ENCODE measurements at places on chromosomes 7 and 10. TPM values are rescaled to one million over a fixed set of nuclear protein-coding genes. Genes with fewer than 3 reads are reported as not detected.
A peak's percentile ranks its signal among the peaks of the same experiment; 100 is the strongest.

DNA sequence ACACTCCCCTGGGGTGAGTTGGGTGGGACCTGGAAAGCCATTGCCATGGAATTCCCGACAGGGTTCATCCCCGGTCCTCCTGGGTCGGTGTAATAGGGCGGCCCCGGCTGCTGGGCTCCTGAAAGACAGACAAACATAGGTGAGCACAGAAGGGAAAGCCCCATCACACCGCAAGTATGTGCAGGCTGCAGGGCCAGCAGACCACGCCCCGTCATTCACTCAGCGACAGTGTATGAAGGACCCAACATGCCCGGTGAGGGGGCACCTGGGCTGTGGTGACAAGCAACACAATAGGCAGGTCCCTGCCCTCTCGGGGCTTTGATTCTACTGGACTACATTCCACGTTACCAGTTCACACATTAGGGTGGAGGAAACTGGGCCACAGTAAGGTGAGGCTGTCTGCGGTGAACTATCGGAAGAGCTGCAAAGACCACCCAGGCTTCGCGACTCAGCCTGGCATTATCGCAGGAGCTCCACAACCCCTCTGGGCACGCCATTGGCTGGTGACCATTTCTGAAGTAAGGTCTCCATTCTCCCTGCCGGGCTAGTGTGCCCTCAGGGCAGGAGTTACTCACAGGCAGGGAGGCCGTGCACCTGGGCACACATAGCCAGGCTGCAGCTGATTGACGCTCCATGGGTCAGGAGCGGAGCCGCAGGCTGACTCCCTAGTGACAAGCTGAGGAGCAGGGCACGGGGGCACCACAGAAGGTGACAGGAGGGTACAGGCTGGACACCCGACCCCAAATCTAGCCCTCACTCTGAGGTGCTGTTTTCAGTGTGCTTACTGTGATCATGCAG is 99.2 kb downstream of the VOPP1 start:
- H3K4me3 ChIP-seq, result no peak overlapping the region
- H3K36me3 ChIP-seq, result peaks cover 3% of the 10 kb centered on the region
- H3K27me3 ChIP-seq, result no peaks in the 10 kb centered on the region
- DNase-seq, result no peak
- no peaks in the 10 kb centered on the region for H3K4me1 ChIP-seq
- H3K27ac ChIP-seq, result no peak overlapping the region

DNA sequence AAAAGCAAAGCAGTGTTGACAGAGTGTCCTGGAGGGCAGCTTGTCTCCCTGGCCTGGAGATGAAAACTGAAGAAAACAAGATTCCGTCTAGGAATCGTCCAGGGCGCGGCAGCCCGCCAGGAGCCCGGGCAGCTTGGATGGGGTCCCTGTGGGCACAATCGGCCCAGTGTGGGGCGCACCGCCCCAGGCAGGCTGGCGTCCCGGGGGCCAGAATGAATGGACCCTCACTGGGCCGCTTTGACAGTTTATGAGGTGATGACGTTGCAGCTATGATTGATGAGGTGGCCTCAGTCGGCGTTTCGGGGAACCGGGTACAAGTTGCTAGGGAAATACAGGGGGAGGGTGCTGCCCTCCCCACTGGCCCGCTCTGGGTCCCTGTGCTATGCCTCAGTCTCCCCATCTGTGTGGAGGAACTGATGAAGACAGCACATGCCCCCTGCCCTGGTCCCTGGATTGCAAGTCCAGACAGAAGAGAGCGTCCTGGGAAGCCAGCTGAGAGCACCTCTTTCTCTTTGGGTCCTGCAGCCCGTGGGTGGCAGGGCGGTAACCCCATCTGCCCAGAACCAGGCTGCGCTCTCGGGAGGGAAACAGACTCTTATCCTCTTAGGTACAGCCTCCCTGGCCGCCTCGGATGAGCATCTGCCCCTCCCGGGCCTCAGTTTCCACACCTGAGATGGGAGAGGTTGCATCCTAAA is 131.3 kb downstream of the LHPP start:
- H3K4me3 ChIP-seq, result no peak overlapping the region
- no peak for DNase-seq
- no peak overlapping the region for H3K27ac ChIP-seq
- no peaks in the 10 kb centered on the region for H3K4me1 ChIP-seq
- peaks cover 20% of the 10 kb centered on the region for H3K27me3 ChIP-seq

The MYO3A gene
- not detected for polyA plus RNA-seq

The CNPY4 gene
- polyA plus RNA-seq, result 7.7 TPM

DNA sequence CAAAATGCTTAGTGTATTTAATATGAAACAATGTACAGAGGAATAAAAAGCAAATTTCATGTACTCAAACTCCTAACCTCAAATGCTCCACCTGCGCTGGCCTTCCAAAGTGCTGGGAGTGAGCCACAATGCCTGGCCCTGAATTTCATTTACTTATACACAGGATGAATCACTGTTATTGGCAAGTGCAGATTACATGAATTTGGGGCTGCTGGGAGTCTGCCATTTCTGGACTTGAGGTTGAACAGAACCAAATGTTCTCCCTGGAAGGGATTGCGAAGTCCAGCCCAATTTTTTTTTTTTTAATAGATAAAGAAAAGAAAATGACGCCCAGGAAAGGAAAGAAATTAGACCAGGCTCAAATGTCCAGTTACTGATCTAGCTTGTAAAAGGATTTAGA is 6.8 kb upstream of the CSTF2T start:
- H3K4me3 ChIP-seq, result no peak overlapping the region
- no peak overlapping the region for H3K27ac ChIP-seq
- no peak for DNase-seq

DNA sequence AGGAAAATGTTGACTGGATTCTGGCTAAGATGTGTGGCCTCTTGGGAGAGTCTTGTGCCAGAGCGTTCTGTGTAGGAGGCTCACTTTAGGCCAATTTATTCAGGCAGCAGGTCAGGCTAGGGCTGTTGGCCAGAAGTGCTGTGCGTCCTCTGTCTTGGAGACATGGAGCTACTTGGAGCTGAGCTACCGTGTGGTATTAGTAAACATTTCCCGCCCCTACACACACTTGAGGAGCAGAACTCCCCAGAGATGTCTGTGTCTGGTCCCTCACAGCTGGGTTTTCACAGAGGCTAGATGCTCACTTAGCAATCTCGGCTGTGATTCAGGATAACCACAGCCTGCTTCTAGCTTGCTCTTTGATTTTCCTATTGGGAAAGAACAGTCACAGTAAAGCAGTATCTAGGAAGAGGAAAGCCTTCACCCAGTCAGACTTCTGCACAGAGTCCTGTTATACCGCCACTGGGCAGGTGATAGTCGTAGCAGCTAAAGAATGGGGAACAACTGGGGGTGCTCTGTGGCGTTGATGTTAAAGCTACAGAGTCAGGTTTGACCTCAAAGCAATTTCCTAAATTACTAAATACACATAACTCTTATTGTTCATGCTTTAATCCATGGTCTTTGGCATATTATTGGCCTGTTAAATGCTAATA is 86.7 kb downstream of the MDFIC start:
- no peaks in the 10 kb centered on the region for H3K36me3 ChIP-seq
- no peaks in the 10 kb centered on the region for H3K27me3 ChIP-seq
- H3K4me1 ChIP-seq, result peaks cover 5% of the 10 kb centered on the region
- no peak overlapping the region for H3K4me3 ChIP-seq

- no peaks in the 10 kb centered on the region for H3K36me3 ChIP-seq
- H3K4me3 ChIP-seq, result no peak overlapping the region
- H3K27ac ChIP-seq, result no peak overlapping the region
- no peaks in the 10 kb centered on the region for H3K27me3 ChIP-seq
These were observed 764 bp upstream of the TCF7L2 start for GRCh38 chr10:112949143-112949823.

GRCh38 chr7:76273503-76273902 is 29.0 kb upstream of the HSPB1 start:
- H3K4me3 ChIP-seq, result no peak overlapping the region
- no peaks in the 10 kb centered on the region for H3K36me3 ChIP-seq
- no peaks in the 10 kb centered on the region for H3K4me1 ChIP-seq
- no peak for DNase-seq
- H3K27ac ChIP-seq, result no peak overlapping the region
- H3K27me3 ChIP-seq, result peaks cover 32% of the 10 kb centered on the region

DNA sequence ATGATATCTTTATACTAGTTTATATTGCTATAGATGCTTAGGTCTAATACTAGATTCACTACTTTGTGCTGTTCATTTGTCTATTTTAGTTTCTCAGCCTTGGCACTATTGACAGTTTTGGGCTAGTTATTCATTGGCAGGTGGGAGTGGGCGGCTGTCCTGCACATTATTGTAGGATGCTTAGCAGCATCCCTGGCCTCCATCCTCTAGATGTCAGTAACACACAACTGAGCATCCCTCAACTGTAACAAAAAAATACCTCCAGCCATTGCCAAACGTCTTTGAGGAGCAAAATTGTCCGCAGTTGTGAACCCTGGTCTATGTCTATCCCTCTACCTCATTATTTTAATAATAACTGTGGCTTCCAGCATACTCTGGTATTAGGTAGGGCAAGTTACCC is 34.4 kb upstream of the PNLIP start:
- no peaks in the 10 kb centered on the region for H3K27me3 ChIP-seq
- DNase-seq, result no peak
- no peak overlapping the region for H3K27ac ChIP-seq
- H3K36me3 ChIP-seq, result no peaks in the 10 kb centered on the region
- H3K4me3 ChIP-seq, result no peak overlapping the region
- no peaks in the 10 kb centered on the region for H3K4me1 ChIP-seq

DNA sequence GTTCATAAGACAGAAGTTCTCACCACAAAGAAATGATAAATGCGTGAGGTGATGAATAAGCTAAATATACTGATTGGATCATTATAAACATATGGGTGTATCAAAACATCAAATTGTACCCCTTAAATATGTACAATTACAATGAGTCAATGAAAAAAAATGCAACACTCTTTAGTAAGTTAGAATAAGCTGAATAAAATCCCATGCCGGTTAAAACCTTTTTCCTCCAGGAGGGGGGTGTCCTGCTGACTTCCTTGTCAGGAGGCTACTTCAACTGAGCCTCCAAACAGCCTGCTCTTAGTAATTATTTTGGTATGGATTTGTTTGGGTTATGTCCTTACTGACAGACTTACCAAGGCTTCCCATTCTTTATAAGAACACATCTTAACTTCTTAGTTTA is 649.1 kb downstream of the INHBA start:
- H3K4me1 ChIP-seq, result no peaks in the 10 kb centered on the region
- H3K36me3 ChIP-seq, result no peaks in the 10 kb centered on the region
- no peaks in the 10 kb centered on the region for H3K27me3 ChIP-seq
- no peak for DNase-seq

The CAPZA2 gene
- 150 TPM for polyA plus RNA-seq

- no peak within 1 kb of the TSS for H3K27ac ChIP-seq
- no peak for DNase-seq
- no peaks in the 10 kb centered on the region for H3K36me3 ChIP-seq
- H3K4me3 ChIP-seq, result no peak within 1 kb of the TSS
- peaks cover 90% of the 10 kb centered on the region for H3K27me3 ChIP-seq
These were observed at the start of gene SORCS3 for GRCh38 chr10:104641187-104641936. SORCS3 (plus strand) TSS chr10:104641290.

DNA sequence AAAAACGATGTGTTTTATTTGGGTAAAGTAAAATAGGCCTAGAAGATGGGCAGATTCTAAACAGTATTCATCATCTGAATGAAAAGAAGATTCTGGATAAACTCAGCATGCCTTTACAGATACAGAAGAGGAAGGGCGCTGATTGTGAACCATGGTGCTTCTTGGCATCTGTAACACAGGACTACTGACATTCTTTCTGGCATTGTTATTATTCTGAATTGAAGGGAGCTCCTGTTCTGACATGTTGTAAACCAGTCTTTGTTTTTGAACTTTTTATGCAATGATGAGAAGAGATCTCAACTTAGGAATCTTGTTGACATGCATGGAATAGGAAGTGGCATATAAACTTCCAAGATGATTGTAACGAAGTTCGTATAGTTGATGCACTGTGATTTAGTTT is 13.5 kb downstream of the RPA3 start:
- DNase-seq, result peak; percentile 15
- peaks cover 10% of the 10 kb centered on the region for H3K4me1 ChIP-seq
- H3K27ac ChIP-seq, result no peak overlapping the region
- no peaks in the 10 kb centered on the region for H3K27me3 ChIP-seq
- no peak overlapping the region for H3K4me3 ChIP-seq
- no peaks in the 10 kb centered on the region for H3K36me3 ChIP-seq

The UPK3BL1 gene
- 48.2 TPM for polyA plus RNA-seq

The ATOH7 gene
- polyA plus RNA-seq, result 0.04 TPM

The PALD1 gene
- polyA plus RNA-seq, result 0.72 TPM

DNA sequence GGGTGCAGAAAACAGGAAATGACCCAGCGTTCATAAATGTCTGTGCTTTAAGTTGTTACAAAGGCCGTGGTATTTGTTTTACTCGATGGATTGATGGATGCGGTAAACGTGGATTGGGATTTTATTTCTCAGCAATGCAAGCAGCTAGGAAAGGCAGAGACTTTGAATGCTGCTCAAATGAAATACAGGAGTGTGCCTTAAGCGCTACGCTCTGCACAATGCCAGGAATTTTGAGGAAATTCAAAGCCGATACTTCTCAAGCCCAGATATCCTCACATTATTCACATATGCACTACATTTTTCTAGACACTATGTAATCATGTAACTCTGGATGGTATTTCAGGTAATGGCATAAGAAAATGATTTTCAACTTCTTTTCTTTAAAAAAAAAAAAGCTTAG is 514.3 kb upstream of the ADARB2 start:
- no peak for DNase-seq
- no peaks in the 10 kb centered on the region for H3K27me3 ChIP-seq
- H3K4me3 ChIP-seq, result no peak overlapping the region

- no peak for DNase-seq
- no peaks in the 10 kb centered on the region for H3K36me3 ChIP-seq
- no peak overlapping the region for H3K4me3 ChIP-seq
- H3K27me3 ChIP-seq, result no peaks in the 10 kb centered on the region
- H3K27ac ChIP-seq, result no peak overlapping the region
- H3K4me1 ChIP-seq, result no peaks in the 10 kb centered on the region
These were observed 103.0 kb upstream of the PCGF5 start for GRCh38 chr10:91117505-91117904.

The DDX21 gene
- polyA plus RNA-seq, result 88.1 TPM

DNA sequence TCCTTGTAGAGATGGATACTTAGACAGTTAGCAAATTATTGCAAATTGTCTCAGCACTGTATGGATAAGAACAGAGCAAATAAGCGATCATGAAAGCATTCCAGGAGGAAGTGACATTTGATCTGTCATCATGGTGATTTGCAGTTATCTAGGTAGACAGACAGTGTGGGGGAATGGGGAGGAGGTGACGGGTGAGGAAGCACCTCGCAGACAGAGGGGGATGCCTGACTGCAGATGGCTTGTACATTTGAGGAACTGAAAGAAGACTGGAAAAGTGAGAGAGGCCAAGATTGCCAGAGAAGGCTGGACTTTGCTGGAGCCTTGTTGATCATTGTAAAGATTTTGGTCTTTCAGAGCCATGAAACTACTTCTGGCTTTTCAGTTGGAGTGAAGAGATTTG is 318.2 kb upstream of the CELF2 start:
- no peak for DNase-seq
- no peaks in the 10 kb centered on the region for H3K4me1 ChIP-seq
- H3K4me3 ChIP-seq, result no peak overlapping the region
- H3K36me3 ChIP-seq, result no peaks in the 10 kb centered on the region
- no peaks in the 10 kb centered on the region for H3K27me3 ChIP-seq

The CISD1 gene
- polyA plus RNA-seq, result 55.0 TPM

Measured in keratinocyte (primary cell).